Right atrium auricular region (tissue), 2 donors: ENCODE measurements at places on chromosomes 2 and 18. TPM values are rescaled to one million over a fixed set of nuclear protein-coding genes. Genes with fewer than 3 reads are reported as not detected.

Gene PFN4
- total RNA-seq = 0.39 TPM

DNA sequence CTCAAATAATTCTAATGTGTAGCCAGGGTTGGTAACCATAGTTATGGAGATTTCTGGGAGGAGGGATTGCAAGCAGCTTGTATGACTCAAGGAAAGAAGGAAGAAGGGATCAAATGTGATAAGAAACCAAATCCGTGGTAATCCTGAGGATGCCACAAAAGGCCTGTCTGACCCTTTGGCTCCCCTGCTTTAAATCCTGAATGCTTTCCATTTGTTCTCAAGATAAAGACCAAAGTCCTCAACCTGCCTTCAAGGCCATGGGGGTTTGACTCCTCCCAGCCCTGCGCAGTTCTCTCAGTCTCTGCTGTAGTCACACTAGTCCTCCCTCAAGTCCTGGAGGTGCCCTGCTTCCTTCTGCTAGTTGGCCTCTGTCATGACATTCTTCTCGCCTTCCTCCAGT lies 74.0 kb downstream of the SUMO1 start:
- H3K4me1 ChIP-seq = peaks cover 10% of the 10 kb centered on the region
- DNase-seq = no peak
- H3K36me3 ChIP-seq = no peaks in the 10 kb centered on the region
- no peaks in the 10 kb centered on the region for H3K27me3 ChIP-seq
- no peak overlapping the region for H3K27ac ChIP-seq

GRCh38 chr2:71665168-71666093 lies 212.1 kb downstream of the DYSF start:
- no peak overlapping the region for H3K4me3 ChIP-seq
- H3K27me3 ChIP-seq = no peaks in the 10 kb centered on the region

Gene IL1R2
- total RNA-seq = 16.1 TPM

GRCh38 chr2:30688956-30689401 lies 118.3 kb downstream of the CAPN13 start:
- no peaks in the 10 kb centered on the region for H3K27me3 ChIP-seq
- no peaks in the 10 kb centered on the region for H3K4me1 ChIP-seq
- no peaks in the 10 kb centered on the region for H3K36me3 ChIP-seq

Gene UGT1A10
- total RNA-seq = not detected
